Substantia nigra (tissue), 51 donors: ENCODE measurements at places on chromosomes 2 and 18.

DNA sequence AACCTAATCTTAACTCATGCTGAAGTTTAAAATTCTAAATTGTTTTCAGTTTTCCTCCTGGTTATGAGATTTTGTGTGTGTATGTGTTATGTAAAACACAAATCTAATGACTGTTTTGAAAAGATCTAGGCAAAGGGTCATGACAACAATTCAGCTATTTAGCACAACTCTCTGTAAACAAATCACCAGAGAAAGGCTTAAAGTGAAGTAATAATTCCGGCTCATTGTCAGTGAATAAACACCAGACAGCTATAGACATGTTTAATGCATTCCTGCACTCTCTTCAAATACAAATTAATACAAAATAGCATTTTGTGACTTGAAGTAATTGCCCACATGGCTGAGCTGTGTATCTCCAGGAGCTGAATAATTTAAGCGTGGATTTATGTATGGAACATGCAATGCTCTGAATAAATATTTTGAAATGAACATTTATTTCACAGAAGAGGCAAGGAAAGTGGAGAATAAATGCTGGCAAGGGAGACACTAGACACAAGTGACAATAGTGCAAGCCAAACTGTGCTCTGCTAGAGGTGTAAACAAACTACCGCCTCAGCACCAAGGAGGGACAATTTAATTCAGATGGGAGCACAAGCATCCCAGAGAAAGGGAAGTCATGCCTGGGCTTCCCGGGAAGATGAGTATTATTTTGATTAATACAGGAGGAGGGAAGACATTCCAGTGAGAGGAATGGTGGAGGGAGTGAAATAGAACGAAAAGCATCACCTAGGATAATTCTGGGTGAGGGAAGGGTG, 133.6 kb upstream of the XPO1 start:
- no peak for DNase-seq

DNA sequence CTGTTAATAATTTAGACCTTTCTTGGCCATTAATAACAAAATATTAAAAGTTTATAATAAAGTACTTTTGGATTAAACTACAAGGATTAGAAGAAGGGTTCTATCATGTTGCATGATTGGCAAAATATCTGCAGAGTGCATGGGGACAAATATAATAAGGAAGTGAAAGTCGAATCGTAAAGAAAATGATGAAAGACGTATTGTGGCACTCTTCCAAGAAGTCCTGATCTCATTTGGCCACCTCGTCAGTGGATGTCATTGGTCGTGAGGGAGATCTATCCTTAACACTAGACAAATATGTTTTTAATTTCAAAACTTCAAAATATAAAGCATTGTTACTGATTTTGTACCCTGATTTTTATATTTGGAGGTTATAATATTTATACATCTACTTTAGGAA, 197.7 kb upstream of the STON1 start:
- no peak for DNase-seq

DNA sequence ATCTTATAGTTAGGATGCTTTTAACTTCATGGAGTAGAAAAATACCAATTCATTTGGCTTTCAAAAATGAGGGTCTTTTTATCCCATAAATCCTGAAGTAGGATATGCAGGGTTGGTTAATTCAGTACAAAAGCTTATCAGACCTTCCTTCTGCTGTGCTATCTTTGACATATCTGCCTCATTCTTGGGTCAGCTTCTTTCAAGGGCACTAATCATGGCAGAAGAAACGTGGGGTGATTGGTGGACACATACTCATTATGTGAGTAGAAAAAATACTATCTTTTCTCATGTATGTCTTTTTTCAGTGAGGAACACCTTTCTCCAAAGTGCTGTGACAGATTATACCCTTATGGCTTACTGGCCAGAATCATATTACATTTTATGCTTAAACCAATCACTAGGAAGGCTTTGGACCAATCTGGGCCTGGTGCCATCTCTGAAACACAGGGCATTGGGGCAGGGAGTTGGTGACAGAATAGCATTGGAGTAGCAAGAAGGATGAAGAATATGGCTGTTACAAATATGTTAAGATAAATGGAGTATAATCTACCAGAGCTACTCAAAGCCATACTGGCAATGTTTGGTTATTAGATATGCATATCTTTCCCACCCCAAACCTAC, 10.1 kb downstream of the UGP2 start:
- no peak for DNase-seq

DNA sequence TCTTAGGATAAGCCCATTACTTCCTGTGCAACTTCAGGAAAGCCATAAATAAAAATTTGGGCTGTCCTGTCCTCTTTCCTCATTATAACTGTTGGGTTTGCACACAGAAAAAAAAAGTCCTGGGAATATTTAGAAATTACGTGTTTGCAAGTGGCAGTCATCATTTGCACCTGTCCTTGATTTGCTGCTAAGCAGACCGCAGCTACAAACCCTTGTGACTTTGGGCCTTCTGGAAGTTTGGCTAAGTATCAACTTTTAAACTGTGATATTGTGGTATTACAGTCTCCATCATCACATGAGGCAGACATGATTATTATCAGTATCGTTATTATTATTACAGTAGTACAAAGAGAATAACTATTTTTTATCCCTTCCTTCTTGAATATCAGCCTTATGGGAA, 260.7 kb upstream of the SESTD1 start:
- no peak for DNase-seq

GRCh38 chr2:101064505-101064867, 62.4 kb downstream of the RPL31 start:
- no peak for DNase-seq

DNA sequence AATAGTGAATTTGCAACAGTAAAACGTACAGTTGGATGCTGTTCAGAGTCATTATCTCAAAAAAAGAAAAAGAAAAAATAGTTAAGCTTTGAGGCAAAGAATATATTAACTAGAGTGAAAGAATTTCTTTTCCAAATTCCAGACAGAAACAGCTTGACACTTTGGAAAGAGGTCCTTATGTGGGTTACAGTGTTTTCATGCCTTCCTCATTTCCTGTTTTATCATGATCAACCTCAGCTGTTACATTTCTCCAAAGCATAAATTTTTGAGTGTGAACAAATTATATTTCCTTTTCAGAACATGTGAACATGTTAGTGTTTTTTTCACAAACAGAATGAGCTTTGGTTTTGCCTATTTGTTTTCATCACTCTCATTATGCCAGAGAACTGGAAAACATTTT, 13.6 kb downstream of the FRZB start:
- DNase-seq: no peak

- DNase-seq: no peak
Measured at GRCh38 chr18:79867666-79868065, 69.9 kb downstream of the KCNG2 start.

DNA sequence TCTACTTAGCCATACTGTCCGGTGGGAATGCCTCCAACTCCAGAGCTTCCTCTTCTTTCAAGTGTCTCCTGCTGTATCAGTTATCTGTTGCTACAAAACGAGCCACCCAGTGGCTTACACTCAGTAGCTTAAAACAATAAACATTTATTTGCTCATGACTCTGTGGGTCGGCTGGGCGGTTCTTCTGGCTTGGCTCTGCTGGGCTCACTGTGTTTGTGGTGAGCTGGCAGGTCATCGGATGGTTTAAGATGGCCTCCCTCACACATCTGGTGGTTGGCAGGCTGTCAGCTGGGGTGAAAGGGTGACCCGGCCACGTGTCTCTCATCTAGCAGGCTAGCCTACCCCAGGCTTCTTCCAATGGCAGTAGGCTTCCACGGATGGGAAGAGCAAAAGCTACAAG, 122.4 kb upstream of the SLC1A4 start:
- DNase-seq: no peak

DNA sequence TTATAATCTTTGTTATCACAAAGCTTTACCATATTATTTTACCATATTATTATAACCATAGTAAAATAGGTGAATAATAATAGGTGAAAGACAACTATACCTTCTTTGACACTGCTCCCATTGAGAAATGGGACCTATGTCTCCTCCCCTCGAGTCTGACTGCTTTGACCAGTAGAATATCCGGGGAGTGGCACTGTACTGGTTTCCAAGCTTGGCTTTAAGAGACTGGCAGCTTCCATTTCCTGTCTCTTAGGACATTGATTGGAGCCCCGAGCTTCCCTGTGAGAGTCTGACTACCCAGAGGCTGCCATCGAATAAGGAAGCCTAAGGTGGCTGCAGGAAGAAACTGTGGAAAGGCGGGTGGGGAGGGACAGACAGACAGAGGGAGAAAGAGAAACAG, 40.1 kb upstream of the PLEKHM3 start:
- DNase-seq: no peak

GRCh38 chr2:140498360-140498759, 1632.5 kb downstream of the LRP1B start:
- no peak for DNase-seq

GRCh38 chr2:111071600-111072171, 49.0 kb upstream of the BCL2L11 start:
- no peak for DNase-seq

GRCh38 chr18:51234117-51235008, 36.9 kb upstream of the MEX3C start:
- DNase-seq: no peak

GRCh38 chr2:73980566-73980965, 4.1 kb upstream of the TET3 start:
- no peak for DNase-seq

DNA sequence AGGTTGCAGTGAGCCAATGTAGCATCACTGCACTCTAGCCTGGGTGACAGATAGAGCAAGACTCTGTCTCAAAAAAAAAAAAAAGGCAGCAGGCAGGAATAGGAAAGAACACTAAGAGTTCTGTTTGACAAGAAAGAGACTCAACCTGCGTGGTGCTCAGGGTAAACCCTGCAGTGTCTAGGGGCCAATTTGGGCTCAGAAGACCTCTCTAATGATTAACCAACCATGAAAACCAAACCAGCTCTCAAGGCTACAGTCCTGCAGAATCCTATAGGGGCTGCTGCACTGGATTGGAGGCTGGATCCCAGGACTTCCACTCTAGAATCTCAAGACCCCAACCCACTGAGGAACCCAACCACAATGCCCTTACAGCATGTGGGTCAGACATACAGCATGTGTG, 2.4 kb downstream of the TRABD2A start:
- DNase-seq: no peak

DNA sequence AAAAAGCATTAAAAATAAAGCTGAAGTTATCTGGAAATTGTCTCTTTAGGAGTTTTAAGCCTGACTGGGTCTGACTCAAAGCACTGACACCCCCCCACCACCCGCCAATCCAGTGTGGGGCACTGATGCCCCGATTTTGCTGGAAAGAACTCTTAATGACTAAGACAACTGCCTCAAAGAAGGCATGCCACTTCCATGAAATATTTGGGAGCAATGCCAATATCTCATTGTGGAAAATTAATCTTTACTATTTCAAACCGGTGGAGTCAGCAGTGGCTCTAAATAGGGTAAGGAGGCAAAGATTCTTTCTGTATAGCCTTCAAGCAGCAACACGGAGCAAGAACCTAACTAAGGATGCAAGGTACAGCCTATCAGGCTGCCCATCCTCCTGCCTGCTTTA, 4.5 kb downstream of the FKBP7 start:
- DNase-seq: no peak

DNA sequence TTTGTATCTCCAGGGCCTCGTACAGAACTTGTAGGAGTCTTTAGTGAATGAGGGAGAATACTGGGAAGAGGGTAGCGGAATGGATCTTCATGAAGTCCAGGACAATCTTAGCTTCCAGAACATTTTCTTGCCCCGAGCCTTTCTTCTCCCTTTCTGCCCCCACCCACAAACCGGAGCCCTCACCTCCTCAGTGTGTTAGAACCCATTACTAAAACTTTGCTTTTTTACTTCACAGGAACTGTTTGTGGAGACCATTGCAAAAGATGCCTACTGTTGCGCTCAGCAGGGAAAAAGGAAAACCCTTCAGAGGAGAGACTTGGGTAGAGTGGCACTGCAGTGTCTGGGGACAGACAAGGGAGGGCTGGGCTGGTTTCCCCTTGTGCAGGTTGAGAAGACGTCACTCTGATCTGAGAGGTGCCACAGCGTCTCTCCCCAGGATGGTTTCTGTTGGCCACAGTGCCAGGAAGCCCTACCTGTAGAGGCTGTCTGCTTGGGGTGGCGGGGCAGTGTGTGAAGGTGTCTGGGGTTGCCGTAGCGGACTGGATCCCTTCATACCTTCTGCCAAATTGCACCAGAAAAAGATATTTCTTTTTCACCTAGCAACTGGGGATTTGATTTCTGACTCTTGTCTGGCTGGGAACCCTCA, 786 bp downstream of the POLE4 start:
- DNase-seq: no peak

DNA sequence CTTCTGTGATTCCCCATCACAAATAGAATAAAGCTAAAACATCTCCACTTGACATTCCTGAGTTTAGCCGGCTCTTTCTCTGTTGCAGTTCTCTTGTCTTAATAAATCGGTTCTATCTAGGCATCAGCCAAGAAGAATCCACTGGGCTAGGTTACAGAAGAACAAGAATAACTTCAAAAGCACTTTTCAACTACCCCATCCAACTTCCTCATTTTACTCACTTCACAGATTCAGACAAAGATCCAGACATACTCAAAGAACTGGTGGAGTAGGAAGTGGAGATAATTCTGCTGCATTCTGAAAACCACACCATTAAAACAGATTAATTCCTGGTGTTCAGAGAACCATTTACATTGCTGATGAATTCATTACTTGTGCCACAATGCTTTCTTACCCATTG, 9.6 kb upstream of the ALPK2 start:
- no peak for DNase-seq
